CD4-positive, alpha-beta T cell (primary cell): ENCODE measurements at places on chromosomes 7 and 10.

DNA sequence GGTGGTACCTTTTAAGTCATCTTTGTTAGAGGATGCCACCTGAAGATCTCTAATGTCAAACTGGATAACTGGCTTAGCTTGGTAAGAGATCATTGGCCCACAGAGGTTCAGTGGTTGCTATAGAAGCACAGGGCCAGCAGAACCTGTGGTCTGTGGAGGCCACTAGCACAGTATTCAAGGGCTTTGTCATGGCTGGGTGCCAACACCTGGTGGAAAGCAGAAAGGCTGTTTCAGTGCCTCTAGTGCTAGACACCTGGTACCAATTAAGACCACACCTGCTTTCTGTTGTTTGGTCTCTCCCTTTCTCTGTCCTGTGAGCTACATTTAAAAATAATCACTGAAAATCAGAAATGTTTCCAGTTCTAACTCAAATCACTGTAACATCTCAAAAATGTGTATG, 10.0 kb upstream of the PCGF5 start:
- DNase-seq = no peak

GRCh38 chr7:49112222-49112621, 187.9 kb downstream of the CDC14C start:
- DNase-seq = no peak

DNA sequence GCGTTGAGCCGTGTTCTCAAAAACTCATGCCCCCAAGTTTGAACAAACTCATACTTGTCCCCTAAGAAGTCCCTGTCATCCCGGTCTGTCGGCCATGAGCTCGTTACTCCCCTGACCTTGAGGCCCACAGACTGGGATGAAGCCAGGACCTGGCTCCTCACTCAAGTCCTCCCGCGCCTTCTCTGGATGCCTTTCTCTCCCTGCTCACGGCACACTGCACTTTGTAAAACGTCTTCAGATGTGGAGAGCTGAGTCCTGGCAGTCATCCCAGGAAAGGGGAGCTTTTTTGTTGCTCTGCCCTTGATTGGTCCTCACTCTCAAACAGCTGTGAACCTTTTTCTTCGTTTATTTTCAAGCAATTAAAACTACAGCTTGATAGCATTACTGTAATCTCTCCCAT, 110.8 kb downstream of the JAZF1 start:
- DNase-seq = no peak

GRCh38 chr7:69934144-69934903, 336.0 kb downstream of the AUTS2 start:
- no peak for DNase-seq

DNA sequence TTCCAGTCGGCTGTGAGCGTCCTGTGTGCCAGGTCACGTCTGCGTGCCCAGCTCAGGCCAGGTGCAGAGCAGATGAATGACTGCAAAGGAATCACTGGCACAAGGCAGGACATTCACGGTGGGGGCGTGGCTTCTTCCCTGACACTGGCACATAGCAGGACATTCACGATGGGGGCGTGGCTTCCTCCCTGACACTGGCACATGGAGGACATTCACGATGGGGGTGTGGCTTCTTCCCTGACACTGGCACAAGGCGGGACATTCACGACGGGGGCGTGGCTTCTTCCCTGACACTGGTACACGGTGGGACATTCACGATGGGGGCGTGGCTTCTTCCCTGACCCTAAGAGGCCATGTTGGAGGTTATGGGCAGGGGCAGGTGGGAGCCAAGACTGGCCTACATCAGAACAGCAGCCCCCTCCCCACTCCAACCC, 64.3 kb downstream of the MYL10 start:
- DNase-seq = no peak

DNA sequence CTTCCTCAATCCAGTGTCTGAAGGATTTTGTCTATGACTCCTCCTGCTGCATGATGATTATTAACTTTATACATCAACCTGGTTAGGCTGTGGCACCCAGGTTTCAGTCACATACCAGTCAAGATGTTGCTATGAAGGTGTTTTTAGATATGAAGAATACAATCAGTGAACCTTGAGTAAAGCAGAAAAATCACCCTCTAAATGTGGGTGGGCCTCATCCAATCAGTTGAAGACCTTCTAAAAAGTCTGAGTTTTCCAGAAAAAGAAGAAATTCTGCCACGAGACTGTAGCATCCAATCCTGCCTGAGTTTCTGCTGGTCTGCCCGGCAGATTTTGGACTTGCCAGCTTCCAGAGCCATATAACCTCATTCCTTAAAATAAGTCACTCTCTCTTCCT, 126.1 kb upstream of the FRMD4A start:
- no peak for DNase-seq

DNA sequence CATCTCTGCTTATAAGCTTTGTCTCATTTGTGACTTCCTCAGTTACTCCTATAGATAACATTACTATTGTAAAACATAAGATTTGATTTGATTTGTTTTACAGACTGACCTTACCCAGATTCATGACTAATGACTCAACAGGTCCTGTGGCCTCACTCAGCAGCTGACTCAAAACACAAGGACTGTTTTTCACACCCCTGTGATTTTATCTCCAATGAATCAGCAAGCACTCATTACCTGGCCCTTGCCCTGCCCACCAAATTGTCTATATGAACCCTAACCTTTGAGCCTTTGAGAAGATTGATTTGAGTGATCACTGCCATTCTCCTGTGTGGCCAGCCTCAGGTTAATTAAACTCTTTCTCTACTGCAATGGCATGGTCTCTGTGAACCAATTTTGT, 1064.6 kb upstream of the LRRTM3 start:
- DNase-seq = no peak

- peak; percentile 70 for DNase-seq
These were observed 95.5 kb downstream of the MAP3K8 start for GRCh38 chr10:30529373-30529998.

DNA sequence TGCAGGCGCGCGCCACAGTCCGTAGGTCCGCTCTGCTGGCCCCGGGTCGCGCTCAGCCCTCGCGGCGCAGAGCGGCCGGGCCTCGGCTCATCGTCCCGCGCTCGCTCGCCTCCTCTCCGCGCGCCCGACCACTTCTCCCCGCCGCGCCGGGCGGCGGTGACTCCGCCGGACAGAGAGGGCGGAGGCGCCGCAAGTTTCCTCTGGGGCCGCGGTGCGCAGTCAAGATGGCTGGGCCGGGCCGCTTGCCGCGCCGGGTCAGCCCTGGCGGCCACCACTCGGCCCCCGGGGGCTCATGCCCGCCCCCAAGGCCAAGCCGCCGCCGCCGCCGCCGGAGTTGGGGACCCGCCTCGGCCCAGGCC, 441 bp downstream of the FZD8 start:
- DNase-seq = peak; percentile 30

DNA sequence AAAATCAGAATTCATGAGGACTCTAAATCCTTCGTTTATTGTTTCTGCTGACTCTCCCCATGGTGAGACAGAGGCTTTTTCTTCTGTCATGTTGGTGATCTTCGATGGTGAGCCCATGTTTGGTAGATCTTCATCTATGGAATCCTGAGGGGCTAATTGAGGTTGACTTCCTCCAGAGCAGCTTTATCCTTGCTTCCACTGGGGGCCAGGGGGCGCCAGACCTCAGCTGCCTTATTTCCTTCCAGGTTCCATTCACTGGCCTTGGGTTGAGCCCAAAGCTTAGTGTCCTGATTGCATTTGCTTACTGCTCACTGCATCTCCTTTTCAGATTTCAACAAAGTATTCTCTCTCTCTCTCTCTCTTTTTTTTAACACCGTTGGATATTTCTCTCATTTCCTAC, 80.7 kb downstream of the GCC1 start:
- no peak for DNase-seq

GRCh38 chr7:1937252-1937605, 267.2 kb downstream of the ELFN1 start:
- no peak for DNase-seq

DNA sequence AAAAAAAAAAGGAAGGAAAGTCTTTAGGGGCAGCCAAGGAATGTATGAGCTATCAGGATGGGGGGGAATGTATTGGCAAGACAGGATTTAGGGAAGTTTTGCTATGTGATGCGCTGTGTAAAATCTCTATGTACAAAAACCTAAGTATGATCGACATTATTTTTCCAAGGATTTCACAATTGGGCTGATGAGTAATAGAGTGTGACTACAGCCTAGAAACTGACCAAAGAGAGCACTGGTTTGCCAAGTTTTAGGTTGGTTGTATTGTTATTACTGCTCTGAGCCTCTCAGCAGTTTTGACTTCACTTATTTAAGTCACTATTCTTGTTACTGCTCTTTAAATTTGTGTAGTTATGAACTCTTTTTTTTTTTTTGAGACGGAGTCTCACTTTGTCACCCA, 107.3 kb downstream of the NRCAM start:
- no peak for DNase-seq

- DNase-seq = no peak
These were observed 42.1 kb downstream of the ARHGAP21 start for GRCh38 chr10:24681572-24682088.

DNA sequence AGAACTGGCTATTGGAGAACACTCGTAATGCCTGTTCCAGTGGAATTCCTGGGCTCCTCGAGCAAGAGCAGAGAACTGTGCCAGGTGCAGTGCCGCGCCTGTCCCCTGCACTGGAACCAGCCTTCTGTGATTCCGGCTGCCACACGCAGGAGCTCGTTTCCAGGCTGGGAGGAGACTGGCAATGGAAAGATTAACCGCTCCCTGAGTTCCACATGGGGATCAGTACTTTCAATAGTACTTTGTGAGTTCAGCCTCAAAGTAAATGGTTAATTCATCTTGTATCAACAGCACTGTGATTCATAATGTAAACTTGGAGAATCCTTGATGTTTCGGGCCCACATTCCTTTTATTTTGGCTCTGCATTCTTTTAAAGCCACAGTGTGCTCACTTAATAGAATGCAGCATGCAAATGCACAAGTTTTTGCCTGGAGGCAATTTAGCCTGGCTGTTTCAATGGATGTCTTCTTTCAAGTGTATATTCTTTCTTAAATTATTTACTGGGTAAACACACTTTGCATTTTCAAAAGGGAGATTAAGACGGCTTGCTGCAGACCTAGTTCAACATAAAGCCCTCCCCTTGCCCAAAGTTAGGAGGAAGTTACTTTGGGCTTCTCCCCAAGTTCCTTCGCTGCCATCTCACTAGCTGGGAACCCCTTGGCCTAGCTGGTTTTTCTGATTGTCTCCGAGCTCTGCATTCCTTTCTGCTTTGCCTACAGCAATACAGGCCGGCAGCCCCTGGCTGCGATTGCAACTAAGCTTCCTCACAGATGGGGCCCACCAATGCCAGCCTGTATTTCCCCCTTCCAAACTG, 138.1 kb upstream of the TCF7L2 start:
- no peak for DNase-seq

DNA sequence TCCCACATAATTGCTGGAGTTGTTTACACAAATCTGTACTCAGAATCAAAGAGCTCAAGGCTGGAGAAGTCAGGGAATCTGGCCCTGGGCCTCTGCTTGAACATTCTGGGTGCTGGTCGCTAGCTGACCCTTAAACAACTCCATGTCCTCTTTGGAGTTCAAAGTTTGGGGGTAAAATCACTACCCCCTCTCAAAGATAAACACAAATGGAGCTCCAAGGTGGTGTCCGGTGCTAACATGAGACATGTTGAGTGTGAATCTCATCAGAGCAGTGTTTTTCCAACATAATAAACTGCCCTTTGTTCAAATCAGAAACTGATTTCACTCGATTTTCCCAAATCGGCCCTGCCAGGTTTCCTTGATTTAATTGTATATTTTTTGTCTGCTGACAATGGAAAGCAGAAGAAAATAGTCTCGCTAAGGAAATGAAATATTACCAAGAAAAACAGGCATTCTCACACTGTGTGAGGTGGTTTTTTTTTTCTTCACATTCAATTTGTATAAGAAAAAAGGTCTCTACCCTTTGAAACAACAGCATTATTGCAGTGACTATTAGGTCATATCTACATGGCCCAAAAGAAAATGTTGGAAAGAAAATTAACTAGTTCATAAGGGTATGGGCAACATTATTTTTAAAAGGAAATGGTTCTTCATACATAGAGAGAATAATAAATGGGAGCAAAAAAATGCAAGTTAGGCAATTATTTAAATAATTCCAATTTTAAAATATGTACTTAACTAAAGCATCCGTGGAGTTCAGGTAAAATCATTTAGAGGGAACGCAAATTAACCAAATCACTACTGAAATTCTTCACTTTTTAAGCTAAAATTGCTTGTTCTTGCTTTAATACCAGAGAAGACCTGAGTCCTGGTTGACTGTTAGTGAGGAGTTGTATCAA, 56.1 kb upstream of the CAPZA2 start:
- DNase-seq = no peak

DNA sequence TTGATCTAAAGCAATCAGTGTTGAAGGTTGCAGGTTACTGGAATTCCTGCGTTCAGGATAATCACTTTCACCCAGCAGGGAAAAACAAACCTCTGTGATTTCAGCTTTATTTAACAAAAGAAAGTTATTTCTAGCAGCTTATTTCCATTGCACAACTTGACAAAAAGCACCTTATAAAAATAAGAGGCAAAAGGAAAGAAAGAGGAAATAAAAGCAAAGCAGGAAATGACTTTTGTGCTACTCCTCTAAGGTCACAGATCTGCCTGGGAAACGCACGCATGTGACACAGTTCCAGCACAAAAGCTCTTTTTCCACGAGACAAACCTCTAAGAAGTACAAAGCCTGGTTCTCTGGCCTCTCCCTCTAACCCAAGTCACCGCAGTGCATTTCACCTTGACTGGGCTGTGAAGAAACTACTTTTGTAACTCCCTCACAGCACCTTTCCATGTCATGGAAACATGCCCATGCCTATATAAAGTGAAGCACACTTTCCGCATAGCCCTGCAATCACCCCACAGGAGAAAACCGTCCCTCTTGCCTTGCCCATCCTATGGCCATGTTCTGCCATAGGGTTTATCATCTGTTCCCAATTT, 870 bp downstream of the ANK3 start:
- no peak for DNase-seq

GRCh38 chr7:47095946-47096345, 486.0 kb downstream of the TNS3 start:
- DNase-seq = no peak

GRCh38 chr10:63429281-63429680, 36.5 kb downstream of the JMJD1C start:
- DNase-seq = no peak

DNA sequence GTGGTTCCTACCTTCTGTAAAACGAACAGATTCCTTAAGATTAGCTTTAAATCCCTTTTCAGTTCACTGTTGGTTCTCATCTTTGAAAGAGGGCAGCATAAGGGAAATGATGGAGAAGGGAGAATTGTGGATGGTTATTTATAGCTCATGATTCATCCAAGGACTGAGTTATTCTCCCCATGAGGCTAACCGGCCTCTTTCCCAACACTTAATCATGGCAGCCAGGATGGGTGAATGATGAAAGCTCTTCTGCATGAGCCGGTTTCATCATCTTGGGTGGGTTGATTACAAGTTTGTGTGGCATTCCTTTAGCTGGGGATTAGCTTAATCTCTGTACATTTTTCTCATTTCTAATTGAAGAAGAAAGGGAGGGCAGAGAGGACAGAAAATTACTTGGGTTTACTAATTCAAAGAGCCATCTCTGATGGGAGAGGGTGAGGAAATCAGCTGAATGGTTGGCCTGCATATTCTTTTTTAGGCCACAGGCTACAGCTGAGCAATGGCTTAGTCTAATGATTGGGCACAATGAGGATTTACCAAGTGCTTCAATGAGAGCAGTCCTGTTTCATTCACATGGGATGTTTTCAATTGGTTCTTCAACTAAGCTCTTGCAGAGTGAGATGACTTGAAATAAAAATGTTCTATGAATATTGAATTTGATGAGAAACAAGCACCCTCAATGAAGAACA, 250.0 kb downstream of the BMPER start:
- no peak for DNase-seq
